SJSA1 (cell line): ENCODE measurements at places on chromosomes 2 and 18.

DNA sequence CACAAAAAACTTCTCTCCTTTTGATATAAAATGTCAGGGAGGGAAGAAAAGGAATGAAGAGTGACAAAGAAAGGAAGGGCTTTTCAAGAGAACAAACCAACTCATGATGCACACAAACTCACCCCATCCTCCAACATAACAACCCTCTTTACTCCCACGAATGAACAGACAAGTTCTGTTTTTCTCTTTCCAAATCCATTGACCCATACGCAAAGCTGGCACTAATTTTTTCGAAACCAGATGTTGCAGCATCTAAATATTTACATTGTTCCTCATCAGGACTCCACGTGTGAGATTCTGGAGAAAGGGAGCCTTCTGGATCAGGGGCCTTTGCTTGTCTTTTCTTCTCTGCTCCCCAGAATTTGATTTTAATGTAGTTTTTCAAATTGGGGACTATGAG lies 143.3 kb upstream of the BCL2L11 start:
- DNase-seq = no peak

DNA sequence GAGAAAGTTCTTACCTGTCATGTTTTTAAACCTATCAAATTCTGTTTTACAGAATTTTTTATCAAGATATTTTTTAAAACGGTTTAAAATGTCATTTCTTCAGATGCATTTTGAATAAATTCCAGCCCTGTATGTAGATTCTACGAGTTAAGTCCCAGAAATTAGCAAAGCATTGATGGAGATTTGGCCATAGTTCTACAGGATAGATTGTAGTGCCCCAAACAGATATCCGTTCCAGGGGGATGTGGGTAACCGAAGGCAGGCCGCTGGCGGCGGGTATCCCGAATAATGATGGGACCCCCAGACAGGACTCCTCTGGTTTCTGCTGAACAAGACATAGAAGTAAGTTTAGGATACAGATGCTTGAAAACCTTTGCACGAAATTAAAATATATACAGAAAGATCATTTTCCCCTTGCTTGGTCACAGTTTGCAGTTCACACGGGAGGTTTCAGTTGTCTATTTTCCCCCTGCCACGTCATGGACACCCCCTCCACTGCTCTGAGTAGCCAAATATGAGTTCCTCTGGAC lies 755 bp downstream of the NOL4 start:
- no peak for DNase-seq

GRCh38 chr2:176554101-176555048 lies 285.1 kb downstream of the MTX2 start:
- DNase-seq = peak; percentile 54

DNA sequence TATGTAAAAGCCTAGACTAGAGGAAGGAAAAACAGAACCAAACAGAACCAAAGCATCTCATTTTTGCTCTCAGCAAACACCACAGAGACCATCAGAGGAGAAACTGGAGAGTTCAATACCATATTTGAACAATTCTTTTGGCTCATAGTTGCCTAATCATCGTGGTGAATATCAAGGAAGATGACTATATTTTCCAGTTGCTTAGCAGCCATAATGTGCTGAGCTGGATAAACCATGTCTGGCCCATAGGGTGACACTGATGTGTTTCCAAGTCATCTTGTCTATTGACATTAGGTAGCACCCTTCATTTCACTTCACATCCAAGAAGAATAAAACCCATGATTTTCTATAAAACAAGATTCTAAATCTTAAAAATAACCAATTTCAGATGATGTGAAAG lies 5.9 kb upstream of the XRCC5 start:
- no peak for DNase-seq

GRCh38 chr2:55048508-55049042 lies 1.7 kb downstream of the RTN4 start:
- no peak for DNase-seq

DNA sequence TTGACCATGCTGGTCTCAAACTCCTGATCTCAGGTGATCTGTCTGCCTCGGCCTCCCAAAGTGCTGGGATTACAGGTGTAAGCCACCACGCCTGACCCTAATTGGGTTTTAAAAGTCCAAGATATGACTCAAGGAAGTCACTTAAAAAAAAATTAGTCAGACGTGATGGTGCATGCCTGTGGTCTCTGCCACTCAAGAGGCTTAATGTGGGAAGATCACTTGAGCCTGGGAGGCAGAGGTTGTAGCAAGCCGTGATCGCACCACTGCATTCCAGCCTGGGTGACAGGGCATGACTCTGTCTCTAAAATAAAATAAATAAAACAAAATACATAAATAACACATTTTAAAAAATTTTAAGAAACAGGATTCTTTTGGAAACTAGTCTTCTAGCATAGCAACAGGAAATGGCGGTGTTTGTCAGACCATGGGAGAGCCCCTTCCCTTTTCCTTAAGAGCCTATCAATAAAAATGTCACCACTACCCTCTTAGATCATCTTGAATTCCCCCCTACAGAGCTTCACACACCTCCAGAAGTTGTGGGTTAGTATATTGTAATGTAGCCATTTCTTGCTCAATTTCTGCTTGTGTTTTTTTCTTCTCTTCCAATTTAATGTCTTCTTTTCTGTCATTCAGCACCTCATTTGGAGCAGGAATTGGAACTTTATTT lies 20.1 kb downstream of the SFT2D3 start:
- peak; percentile 76 for DNase-seq

GRCh38 chr2:207128867-207129266 lies 36.9 kb downstream of the KLF7 start:
- no peak for DNase-seq

DNA sequence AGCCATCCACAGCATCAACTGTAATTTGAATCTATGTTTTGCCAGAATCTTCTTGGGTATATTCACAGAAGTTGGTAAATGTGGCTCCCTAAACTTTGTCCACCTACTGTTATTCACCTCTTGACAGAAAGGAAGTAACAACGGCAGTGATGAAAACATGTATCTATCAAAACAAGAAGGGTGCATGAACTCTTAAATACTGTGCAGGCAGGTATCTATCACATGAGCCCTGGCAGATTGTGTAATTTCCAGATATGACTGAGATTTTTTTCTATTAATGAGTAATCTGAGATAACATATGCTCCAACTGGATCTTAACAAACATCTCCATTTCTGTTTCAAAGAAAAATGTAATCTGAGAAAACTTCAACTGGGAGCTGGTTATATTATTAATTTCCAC lies 36.6 kb downstream of the SFT2D3 start:
- DNase-seq = no peak

- no peak for DNase-seq
Measured at GRCh38 chr2:44707945-44708660, 233.4 kb upstream of the SIX3 start.

DNA sequence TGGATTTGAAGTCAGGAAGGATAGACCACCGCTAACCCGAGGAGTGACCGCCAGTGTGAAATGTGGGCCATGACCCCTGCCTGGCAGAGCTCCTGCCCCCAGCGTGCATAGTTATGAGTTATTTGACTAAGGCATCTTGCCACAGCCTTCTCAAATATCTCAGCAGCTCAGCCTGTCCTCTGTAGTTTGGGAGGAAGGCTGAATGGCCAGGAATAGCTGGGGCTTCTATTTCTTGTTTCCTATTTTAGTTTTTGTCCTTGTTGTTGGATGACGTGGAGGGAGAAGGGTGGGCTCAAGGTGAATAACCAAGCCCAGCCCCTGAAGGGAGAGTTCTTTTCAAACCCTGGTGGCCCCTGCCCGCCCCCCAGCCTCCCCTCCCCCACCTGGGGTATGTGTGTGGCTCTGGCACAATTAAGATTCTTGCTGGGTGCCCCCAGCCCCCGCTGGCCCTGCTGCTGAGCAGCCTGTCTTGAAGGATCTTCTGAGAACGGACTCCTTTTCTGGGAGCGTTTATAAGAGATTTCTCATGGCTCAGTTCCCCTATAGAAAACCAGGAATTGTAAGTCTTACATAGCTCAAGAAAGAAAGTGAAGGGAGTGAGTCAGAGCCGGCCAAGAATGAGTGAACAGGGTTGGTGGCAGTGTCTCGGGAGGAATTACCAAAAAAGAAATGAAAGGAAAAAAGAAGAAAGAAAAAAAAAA lies 157.4 kb downstream of the GLI2 start:
- DNase-seq = peak; percentile 63

- no peak for DNase-seq
Measured at GRCh38 chr2:39522518-39522877, 85.4 kb upstream of the MAP4K3 start.

DNA sequence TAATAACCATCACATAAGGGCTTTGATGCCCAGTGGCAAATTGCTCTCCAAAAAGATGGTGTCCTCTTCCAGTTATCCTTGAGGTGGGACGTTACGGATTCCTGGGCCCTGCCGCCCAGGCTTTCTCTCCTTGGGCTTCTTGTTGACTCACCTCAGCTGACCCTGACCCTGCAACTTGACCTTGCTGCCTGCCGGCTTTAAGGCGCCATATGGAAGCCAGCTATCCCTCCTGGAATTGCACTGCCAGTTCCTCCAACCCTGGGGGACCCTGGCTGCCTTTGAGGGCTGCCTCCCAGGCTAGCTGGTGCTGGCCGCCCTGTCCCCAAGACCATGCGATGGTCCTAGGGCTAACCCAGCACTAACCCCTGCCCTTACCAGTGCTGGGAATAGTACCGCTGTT lies 28.3 kb upstream of the B3GNT7 start:
- DNase-seq = no peak

DNA sequence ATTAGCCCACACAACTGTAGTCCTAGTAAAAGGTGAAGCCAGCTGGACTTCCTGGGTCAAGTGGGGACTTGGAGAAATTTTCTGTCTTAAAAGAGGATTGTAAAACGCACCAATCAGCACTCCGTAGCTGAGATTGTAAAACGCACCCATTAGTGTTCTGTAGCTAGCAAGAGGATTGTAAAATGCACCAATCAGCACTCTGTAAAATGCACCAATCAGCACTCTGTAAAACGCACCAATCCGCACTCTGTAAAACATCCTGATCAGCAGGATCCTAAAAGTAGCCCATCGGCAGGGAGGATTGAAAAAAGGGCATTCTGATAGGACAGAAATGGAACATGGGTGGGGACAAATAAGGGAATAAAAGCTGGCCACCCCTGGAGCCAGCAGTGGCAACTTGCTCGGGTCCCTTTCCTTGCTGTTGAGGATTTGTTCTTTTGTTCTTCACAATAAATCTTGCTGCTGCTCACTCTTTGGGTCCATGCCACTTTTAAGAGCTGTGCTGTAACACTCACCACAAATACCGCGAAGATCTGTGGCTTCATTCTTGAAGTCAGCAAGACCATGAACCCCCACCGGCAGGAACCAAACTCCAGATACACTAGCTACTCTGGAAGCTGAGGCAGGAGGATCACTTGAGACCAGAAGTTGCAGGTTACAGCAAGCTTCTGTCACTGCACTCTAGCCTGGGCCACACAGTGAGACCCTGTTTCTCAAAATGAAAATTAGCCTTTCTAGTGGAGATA lies 102.6 kb downstream of the HS6ST1 start:
- no peak for DNase-seq

DNA sequence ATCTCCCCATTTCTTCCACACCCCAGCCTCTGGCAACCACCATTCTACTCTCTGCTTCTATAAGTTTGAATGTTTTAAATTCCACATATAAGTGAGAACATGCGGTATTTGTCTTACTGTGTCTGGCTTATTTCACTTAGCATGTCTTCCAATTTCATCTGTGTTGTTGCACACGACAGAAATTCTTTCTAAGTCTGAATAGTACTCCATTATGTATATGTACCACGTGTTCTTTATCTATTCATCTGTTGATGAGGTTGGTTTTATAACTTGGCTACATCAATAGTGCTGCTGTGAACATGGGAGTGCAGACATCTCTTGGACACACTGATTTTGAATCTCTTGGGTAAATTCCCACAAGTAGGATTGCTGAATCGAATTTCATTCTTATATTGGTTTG lies 31.8 kb upstream of the MTX2 start:
- DNase-seq = no peak

- no peak for DNase-seq
Measured at GRCh38 chr18:7021994-7022840, 95.4 kb downstream of the LAMA1 start.

DNA sequence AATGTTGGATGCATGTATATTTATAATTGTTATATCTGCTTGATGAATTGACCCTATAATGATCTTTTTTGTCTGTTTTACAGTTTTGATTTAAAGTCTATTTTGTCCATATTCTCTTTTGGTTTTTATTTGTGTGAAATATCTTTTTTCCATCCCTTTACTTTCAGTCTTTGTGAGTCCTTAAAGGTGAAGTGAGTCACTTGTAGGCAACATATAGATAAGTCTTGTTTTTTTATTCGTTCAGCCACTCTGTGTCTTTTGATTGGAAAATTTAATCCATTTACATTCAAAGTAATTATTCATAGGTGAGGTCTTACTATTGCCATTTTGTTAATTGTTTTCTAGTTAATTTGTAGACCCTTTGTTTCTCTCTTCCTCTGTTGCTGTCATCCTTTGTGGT lies 62.5 kb downstream of the NUP35 start:
- no peak for DNase-seq

DNA sequence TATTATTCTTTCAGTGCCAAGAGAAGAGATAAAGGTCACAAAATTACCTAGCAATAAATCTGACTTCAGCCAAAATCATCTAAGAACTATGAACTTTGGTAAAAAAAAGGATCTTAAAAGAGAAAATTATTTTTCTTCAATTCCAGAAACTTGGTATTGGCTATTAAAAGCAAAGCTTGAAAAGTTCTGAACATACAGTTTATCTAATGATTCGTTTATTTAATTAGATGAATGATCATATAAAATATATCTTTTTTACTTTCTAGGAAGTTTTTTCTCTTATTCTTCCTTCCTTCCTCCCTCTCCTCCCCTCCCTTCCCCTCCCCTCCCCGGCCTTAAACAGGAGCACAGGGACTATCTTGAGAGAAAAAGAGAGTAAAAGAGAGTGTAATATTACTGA lies 536.1 kb downstream of the SOX11 start:
- DNase-seq = no peak

- DNase-seq = no peak
Measured at GRCh38 chr2:118050386-118050785, 36.5 kb upstream of the CCDC93 start.

GRCh38 chr2:74715880-74716279 lies 61.8 kb downstream of the SEMA4F start:
- no peak for DNase-seq

DNA sequence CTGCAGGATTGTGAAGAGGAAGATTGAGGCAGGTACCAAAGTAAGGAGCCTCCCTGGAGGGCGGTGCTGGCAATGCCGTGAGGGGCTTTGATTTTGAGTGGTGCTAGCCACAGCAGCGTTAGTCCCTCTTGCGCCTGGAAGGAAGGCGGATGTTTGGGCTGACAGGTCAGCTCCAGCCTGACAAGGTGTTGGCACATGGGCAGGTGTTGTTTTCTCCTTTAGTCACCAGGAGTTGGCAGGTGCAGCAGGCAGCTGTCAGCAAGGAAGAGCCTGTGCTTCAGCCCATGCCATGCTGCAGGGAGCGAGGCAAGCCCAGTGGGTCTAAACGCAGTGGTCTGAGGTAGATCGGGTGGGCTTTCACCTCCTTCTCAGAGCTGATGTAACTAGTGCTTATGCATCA lies 8.5 kb downstream of the SEC11C start:
- DNase-seq = no peak

DNA sequence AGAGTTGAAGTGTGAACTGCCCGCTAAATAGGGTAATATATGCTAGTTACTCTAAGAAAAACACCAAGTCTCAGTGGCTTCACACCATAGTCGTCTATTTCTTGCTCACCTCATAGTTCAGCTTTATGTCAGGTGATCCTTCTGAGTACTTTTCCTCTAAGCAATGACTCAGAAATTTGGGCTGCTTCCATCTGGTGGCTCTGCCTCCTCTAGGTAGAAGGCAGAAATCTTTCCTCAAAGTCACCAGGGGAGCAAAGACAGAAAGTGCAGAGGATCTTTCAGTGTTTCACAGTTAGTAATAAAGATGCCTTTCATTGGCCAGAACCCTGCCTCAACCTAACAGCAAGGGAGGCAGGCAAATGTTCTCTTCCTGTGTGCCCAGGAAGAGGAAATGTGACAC lies 17.3 kb downstream of the CDH20 start:
- no peak for DNase-seq
